CD4-positive, alpha-beta T cell treated with Interferon alpha-2 for 1 hour (primary cell): ENCODE measurements at places on chromosomes 3 and 15.
A peak's percentile ranks its signal among the peaks of the same experiment; 100 is the strongest.

DNA sequence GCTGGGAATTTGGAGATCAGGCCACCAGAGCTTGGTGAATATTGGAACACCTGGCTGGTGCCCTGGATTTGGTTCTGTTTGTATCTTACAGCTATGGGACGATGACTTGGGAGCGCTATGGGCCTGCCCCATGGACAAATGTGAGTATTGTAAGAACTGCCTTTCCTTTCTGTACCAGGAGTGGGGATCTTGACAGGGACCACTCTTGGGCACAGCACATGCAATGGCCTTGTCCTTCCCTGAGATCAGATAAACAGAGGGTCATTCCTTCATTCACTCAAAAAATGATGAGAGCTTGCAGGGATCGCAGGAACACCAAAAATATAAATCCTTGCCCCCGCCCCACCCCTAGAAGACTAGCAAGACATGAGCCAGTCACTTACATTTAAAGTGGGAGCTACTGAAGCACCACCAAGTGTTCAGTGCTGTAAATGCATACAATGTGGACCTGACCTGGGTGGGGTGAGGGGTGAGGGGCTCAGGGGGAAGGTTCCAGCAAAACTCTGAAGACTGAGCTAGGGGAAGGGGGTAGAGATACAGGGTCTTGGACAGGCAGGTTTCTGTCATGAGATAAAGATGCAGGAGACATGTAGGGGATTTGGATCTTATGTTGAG is 2.7 kb upstream of the CRELD1 start:
- peak; percentile 11 for DNase-seq

- DNase-seq: no peak
Measured at GRCh38 chr3:31373681-31374080, 159.0 kb upstream of the STT3B start.

DNA sequence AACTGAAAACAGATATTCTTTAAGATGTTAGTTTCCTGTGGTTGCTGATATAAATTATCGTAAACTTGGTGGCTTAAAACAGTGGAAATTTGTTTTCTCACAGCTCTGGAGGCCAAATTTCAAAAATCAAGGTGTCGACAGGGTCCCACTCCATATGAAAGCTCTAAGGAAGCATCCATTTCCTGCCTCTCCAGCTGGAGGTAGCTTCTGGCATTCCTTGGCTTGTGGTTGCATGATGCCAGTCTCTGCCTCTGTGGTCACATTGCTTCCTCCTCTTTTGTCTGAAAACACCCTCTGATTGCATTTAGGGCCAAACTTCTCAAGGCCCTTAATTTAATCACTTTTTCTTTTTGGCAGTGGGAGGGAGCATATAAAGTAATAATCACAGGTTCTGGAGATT is 96.8 kb downstream of the PPM1L start:
- no peak for DNase-seq

- DNase-seq: peak; percentile 71
Measured at GRCh38 chr3:15556512-15556911, 35.0 kb upstream of the COLQ start.

- no peak for DNase-seq
Measured at GRCh38 chr3:126438186-126438585, 37.5 kb downstream of the ZXDC start.

DNA sequence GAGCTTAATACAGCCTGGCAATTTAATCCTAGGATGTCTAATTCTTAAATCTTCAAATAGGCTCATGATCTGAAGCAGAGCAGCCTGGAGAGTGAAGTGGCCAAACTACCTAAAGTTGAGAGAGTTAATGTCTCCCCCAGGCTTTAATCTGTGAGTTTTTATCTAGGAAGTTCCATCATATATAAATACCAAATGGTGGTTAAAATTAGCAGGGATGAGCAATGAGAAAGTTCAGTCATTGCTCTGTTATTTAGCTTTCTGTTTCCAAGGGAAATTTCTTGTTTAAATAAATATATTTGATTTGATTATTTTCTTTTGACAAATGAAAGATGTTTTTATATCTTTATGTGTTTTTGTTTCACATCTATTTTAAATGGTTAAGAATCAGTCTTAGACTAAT is 274.4 kb upstream of the UMPS start:
- no peak for DNase-seq

DNA sequence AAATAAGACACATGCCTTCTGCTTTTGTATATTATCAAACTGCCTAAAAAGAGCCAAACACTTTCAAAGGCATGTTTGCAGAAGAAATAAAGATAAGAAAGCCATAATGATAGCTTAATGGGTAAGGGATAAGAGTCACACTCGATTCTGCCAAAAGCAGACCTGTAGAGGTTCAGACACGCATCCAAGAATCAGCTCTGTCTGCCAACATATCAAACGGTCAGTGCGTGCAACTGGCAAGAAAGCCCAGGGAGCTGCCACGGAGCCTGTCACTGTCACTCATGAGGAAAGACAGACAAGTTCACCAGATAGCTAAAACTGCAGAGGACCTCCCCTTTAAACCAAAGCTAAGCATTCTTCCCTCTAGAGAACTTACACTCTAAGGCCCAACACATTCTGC is 23.2 kb downstream of the DCP1A start:
- DNase-seq: no peak

- DNase-seq: no peak
Measured at GRCh38 chr3:193938613-193939012, 197.3 kb upstream of the HES1 start.

DNA sequence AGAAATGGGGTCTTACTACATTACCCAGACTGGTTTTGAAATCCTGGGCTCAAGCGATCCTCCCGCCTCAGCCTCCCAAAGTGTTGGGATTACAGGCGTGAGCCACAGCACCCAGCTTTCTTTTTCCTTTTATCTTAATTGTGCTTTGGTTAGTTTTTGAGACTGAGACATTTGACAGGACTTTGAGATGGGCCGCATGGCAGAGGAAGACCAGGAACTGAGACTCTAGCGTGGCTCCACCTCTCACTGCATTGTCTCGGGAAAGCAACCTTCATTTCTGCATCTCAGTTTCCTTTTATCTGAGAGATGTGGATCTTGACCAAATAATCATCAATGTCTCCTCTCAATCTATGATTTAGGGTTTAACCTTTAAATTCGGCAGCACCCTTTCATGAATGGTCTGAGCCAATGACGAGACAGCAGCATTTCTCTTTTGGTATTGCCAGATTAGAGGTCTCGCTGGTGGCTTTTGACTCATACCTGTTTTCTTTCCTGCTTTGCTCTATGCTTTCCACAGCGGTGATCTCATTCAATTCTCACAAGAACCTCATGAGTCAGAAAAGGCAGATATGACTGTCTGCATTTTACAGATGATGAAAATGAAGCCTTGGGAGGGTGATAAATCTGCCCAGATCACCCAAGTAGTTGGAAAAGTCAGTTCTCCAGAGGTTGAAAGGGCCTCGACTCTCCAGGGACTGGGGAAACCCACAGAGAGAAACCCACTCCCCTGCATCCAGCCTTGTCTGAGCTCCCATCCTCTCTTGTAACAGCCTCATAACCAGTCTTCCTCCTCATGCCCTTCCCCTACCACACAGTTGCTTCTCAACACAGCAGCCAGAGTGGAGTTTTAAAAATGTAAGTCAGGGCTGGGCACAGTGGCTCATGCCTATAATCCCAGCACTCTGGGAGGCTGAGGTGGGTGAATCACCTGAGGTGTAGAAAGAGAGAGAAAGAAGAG is 84.8 kb upstream of the FOXB1 start:
- DNase-seq: peak; percentile 26

DNA sequence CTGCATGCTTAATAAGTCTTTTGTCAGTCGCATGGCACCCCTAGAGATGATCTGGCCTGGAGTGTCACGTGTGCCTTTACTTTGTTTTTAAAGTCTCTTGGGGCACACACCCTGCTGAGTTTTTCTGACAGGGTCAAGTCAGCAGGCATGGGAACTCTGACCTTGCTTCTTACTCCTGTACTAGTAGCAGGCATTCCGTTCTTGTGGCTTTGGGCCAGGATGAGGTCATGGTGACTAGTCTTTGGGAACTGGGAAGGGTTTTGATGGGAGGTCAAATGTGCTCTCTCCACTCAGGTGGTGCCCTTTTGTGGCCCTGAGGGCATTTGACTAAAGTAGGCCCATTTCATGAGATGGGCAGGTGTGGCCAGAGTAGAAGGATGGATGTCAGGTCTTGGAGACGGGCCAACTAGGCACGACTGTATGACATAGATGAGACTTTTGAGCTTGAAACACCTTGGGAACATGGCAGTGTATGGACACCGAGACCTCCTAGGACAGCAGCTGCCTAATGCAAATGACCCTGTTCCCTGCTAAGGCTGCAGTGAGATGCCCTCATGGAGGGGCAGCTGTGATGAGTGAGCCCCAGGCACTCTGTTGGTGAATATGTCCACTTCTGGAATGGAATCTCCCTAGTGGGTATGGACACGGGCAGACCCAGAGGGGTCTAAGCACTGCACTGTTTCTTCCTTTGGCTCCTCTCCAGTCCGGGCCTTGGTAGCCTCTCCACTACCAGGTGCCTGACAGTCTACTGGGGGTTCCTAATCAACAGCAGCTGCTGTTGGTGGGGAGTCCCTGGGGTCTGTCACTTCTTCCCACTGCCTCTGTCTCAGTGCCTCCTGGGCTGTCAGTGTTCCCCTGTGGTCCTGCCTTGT is 16.4 kb downstream of the SRPRB start:
- DNase-seq: no peak

DNA sequence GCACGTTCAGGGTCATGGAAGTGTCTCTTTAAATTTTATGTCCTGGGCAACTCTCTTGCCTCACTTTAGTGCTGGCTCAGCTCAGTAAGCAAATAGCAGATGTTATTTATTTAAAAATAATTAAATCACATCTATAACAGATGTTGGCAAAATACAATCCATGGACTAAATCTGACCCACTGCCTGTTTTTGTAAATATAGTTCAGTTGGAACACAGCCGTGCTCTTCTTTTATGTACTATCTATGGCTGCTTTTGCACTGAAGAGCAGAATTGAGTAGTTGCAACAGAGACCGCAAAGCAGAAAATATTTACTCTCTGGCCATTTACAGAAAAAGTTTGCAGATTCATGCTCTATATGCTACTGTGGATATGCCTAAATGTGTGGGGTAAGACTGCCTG is 79.2 kb downstream of the SAMMSON start:
- DNase-seq: no peak

- no peak for DNase-seq
Measured at GRCh38 chr3:184290331-184290730, 8.7 kb upstream of the PSMD2 start.

DNA sequence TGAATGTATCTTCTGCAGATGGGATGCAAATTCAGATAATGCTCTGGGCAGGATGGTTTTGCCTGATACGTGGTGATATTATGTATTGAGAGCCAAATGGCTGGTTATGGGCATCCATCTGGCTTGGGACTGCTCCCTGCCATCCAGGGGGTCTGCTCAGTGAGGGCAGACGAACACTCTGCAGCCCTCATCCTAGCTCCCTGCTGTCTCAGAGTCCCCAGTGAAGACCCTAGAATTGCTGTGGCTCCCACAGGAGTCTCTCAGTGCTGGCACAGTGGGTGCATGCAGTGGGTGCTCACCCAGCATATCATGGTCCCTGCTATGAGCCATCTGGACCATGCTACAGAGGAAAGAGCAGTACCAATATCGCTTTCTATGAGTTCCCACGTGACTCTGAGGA is 10.3 kb downstream of the CX3CR1 start:
- no peak for DNase-seq

- no peak for DNase-seq
Measured at GRCh38 chr3:32113566-32113965, 7.1 kb downstream of the GPD1L start.

DNA sequence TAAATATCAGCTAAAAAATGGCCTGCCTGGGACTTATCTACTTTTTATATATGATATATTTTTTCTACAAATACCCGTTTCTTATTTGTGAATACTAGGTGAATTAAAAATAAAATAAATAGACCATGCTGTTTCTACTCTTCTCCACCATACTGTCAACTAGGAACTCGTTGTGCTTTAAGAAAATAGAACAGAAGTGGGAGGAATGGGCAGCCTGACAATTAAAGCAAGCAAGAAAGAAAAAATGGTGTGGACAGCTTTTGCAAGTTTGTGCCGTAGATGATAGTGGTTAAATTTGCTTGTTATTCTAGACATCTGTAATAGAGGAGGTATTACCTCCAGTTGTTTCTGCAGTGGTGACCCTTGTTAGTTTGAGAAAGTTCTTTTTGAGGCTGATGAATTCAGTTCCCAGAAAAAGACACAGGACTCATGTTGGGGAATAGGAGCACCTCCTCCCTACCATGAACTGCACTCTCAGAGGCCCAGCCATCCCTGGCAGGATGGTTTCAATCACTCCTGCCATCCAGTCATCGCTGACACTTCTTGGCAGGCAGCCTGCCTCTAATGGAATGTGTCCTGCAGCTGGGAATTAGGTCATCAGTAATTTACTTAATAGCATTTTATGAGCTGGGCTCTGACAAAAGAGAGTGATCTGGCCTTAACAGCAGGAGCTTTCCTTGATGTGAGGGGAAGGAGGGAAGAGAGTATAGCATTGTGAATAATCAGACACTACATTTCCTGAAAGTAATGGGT is 105.0 kb upstream of the GAP43 start:
- DNase-seq: no peak

DNA sequence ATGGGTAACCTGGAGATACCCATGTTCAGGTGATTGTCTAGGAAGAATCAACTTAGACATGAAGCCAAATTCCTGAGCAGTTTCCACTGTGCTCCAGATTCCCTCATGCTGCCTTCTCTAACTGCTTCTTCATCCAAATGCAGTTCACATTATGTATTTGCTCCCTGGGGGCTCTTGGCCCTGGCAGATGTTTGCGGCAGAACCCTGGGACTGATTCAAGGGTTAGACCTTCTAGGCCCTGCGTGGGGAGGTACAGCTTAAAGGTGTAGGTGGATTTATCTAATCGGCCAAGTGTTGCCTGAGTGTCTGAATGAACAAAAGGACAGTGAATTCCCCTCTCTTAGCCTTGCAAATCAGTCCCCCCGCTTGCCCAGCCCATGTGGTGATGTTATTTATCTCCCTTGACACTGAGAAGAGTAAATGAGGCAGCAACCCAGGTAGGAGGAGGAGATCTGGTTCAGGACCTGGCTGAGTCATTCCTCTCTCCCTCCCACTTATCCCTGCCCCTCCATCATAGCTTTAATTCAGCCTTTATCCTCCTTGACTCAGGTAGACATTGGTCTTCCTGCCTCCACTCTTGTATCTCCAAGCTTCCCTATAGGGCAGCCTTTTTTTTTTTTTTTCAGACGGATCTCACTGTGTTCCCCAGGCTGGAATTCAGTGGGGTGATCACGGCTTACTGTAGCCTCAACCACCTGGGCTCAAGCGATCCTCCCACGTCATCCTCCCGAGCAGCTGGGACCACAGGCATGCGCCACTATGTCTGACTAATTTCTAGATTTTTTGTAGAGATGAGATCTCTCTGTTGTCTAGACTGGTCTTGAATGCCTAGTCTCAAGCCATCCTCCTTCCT is 54.8 kb downstream of the MAGEF1 start:
- DNase-seq: no peak

- DNase-seq: no peak
Measured at GRCh38 chr3:158970006-158970405, 168.2 kb downstream of the MFSD1 start.

- peak; percentile 4 for DNase-seq
Measured at GRCh38 chr3:184005941-184006507, 11.7 kb downstream of the ABCC5 start.

DNA sequence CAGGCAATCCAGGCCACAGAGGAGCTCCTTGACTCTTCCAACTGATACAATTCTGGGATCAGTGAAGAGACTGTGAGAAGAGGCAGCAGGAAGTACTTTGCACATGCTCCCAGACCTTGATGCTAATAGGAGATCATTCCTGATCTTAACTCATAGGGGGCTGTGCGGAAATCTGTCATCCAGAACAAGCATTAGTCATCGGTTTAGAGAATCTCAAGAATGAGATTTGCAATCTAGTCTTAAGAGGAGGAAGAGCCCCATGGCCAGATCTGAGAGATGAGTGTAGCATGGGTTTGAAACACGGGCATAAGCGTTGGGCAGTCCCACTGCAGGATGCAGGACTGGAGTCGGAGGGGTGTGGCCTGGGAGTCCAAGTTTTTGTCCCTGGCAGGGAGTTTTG is 1081.1 kb downstream of the NAALADL2 start:
- no peak for DNase-seq
